NCI-H1930 (cell line): ENCODE measurements at places on chromosomes 2 and 18.

DNA sequence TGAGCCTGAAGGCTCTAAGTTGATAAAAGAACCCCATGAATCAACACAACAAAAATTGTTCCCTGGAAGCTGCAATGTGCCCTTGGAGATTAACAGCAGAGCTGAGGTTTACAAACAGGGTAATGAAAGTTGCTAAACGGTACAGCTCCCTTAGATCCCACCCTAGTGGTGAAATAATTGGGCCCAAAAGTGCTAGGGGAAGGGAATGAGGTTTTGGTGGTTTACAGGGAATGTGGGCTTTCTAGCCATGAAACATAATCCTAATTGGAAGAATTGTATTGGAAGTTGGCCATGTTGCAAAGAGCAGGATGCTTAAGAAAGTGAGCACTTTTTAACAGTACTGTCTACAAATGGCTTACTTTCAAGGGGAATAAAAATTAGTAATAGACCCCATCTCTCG, 180.2 kb upstream of the SMIM21 start:
- no peak for DNase-seq

DNA sequence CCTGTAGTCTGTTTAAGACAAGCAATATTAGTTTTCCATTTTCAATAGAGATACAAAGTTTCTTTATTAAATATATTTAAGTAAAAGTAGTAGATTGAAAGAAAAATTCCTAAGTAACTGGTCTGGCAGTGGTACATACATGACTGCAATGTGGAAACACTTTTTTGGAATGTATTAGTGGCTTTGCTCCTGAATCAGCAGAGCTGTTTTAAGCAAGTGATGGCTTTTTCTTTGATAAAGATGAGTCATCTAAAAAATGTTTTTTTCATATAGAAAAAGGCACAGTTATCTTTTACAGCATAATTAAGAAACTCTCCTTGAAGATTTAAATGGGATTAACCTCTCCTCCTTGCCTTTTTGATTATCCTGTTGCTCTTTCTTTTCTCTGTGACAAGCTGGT, 34.9 kb downstream of the KDM3A start:
- DNase-seq: no peak

GRCh38 chr2:3355951-3356569, 21.6 kb downstream of the EIPR1 start:
- DNase-seq: no peak

DNA sequence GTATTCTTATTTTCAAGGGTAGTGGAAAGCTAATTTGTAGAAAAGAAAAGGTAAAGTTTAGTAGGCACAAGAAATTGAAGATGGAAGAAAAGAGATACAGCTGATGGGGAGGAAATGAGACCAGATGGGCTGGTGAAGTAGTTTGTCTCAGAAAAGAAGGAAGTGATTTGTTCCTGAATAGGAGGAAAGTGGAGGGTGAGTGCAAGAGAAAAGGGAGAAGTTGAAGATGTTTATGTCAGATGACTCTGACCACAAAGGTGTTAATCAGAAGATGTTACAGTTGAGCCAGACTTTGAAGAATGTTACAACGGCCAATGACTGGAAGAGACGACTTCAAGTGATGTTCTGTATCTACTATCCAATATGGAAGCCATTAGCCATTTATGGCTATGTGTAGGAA, 21.2 kb downstream of the ZSCAN30 start:
- no peak for DNase-seq

- no peak for DNase-seq
Observed at GRCh38 chr2:127680706-127681287, 5.5 kb upstream of the LIMS2 start.

- DNase-seq: no peak
Observed at GRCh38 chr2:206063635-206064034, 22.3 kb downstream of the INO80D start.

GRCh38 chr2:29475499-29475898, 360.3 kb downstream of the CLIP4 start:
- no peak for DNase-seq
